ENCODE measurements at places on chromosomes 16 and 17. TPM values are rescaled to one million over a fixed set of nuclear protein-coding genes. Genes with fewer than 3 reads are reported as not detected.

KANSL1 gene
- total RNA-seq, result 35.2 TPM

FBXL16 gene
- 7.1 TPM for total RNA-seq

LLGL2 gene
- total RNA-seq, result 41.5 TPM

WWP2 gene
- total RNA-seq, result 28.3 TPM

MSLN gene
- total RNA-seq, result not detected

CDC42EP4 gene
- 30.7 TPM for total RNA-seq

FOXC2 gene
- total RNA-seq, result 0.62 TPM

C1QL1 gene
- 17.3 TPM for total RNA-seq

PHF12 gene
- 53.2 TPM for total RNA-seq

TPSG1 gene
- not detected for total RNA-seq

SLC16A6 gene
- total RNA-seq, result 0.15 TPM

SMIM22 gene
- not detected for total RNA-seq

OR1F1 gene
- total RNA-seq, result not detected

TPPP3 gene
- total RNA-seq, result 0.44 TPM

TAF1C gene
- 38.8 TPM for total RNA-seq

C16orf96 gene
- 0.41 TPM for total RNA-seq

SLC6A2 gene
- 0.21 TPM for total RNA-seq

FA2H gene
- 1.1 TPM for total RNA-seq

TNK1 gene
- total RNA-seq, result 8.9 TPM

AFMID gene
- total RNA-seq, result 36.4 TPM

MPDU1 gene
- 111 TPM for total RNA-seq

CYTH1 gene
- 11.3 TPM for total RNA-seq

CSH2 gene
- not detected for total RNA-seq

RTN4RL1 gene
- total RNA-seq, result 7.0 TPM

RAD51C gene
- 16.5 TPM for total RNA-seq

ZG16 gene
- not detected for total RNA-seq

MT1A gene
- total RNA-seq, result not detected

RCVRN gene
- total RNA-seq, result not detected

WNT3 gene
- total RNA-seq, result 31.9 TPM

HCFC1R1 gene
- total RNA-seq, result 156 TPM

GAS2L2 gene
- 0.10 TPM for total RNA-seq

NPIPA3 gene
- 0.70 TPM for total RNA-seq

ABCA8 gene
- not detected for total RNA-seq

SMIM36 gene
- total RNA-seq, result not detected
